ENCODE measurements at places on chromosomes 3 and 15.
A peak's percentile ranks its signal among the peaks of the same experiment; 100 is the strongest.

DNA sequence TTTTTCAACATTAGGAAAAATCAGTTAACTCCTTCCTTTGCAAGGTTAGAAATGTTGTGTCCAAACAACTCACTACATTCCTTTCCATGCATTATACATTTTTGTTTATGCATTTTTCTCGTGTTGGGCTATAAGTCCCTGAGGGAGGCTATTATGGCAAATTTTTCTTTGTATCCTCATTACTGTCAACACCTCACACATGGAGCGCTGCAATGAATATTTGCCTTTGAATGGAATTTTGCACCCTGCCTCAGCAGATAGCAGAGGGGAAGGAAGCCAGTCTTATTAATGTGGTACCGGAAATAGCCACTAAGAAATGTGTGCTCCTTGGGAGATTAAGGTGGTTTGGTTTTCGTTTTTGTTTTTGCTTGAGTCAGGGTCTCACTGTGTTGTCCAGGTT lies 134.7 kb downstream of the THSD4 start:
- DNase-seq: no peak

DNA sequence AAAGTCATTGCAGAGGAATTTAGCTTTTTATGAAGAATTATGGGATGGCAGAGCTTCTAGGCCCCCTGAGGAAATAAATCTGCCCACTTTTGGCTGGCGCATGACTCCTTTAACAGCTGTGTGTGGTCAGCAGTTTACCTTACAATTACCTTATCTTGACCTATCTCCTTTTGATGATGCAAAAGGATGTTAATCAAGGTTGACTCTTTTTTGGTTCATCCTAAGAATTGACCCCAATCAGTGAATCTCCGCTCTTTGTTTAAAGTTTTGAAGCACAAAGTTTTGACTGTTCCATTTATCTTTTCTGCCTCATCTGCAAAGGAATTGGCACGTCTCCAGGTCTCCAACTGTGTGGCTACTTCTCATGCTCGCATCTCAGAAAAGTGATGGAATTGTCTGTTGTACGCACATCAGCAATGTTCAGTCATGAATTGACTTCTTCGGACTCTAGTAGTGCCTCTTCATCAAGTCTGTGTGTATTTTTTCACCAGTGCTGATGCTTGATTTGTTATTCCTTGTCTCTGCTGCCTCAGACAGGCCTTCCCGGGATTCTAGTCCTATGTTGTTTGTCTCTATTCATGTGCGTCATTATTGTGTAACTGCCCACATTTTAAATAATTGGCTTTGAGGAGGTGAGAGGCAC lies 196.2 kb upstream of the CFAP20DC start:
- no peak for DNase-seq

DNA sequence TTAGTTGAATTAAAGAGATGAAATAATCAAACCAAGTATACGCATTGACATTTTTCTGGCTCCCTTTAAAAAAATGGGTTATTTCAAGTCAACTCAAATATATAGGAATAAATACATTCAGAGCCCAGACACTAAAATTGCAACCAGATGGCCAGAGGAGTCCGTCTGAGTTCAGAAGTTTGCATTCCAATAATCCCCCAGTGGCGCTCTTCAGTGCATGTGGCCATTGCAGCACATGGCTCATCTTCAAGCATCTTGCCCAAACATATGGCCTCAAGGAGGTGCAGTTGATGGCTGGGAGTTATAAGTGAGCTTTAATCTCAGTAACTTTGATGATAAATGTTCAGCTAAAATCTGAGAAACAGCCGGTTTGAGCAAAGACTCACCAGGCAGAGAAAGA lies 295.8 kb upstream of the LRRN1 start:
- no peak for DNase-seq

GRCh38 chr3:156675830-156676767 lies 1.7 kb downstream of the TIPARP start:
- peak; percentile 36 for DNase-seq

DNA sequence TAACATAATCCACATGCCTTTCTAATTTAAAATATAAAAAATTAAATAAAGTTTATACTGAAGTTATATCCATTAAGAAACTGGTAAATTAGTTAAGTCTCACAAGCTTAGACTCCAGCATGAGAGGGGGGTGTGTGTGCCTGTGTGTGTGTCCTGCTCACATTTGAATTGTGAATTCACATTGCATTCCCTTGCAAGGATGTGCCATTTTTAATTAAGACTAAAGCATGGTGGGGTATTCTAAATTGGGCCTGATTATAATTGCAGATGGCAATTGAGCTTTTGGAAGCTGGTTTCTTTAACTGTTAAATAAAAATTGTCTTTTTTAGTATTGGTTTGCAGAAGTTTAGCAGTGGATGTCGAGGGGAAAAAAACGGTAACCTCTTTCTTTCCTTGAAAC lies 56.9 kb downstream of the PTPRG start:
- DNase-seq: no peak

- no peak for DNase-seq
These were observed 153.3 kb downstream of the EPHA3 start for GRCh38 chr3:89260721-89261120.

DNA sequence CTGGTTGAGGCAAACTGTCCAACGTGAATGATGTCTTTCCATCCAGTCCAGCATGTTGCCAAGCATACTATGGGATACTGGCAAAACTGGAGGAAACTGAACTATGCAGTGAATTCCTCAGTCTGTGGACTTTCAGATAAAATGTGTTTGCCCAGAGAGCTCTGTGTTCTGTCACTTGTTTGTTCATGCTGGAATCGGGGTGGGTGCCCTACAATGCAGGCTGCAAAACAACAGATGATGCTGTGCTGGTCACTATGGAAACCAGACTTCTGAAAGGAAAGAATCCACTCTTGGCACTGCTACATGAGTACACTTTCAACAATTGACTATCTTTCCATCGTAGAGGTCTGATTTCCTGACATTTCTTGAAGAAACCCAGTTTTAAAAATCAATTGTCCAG lies 272.5 kb upstream of the ARHGEF26 start:
- no peak for DNase-seq

All from DMS 273 treated with DMSO at 0.1 percent for 48 hours (cell line).